Left ventricle myocardium inferior (tissue), 1 donor: ENCODE measurements at places on chromosomes 3 and 15.
A peak's percentile ranks its signal among the peaks of the same experiment; 100 is the strongest.

DNA sequence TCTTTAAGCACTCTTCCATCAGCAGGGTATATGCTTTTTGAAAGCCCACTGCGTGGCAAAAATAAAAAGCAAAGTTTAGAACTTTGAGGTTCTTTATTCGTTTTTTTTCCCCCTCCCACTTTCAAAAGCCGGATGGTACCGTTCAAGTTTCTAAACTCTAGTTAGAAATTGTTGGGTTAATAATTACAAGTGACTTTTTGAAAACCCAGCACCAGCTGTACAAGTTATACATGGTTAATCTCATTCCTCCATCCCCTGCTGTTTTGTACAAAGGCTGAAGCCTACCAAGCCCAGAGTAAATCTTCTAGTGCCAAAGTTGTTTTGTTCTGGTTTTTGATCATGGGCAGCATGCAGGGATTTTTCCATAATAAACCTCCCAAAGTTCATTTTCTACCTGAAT, 48.6 kb downstream of the WDR72 start:
- no peak for DNase-seq

GRCh38 chr15:89157061-89157460, 64.3 kb downstream of the RLBP1 start:
- no peak for DNase-seq

GRCh38 chr15:99335508-99335907, 84.2 kb downstream of the LRRC28 start:
- no peak for DNase-seq

DNA sequence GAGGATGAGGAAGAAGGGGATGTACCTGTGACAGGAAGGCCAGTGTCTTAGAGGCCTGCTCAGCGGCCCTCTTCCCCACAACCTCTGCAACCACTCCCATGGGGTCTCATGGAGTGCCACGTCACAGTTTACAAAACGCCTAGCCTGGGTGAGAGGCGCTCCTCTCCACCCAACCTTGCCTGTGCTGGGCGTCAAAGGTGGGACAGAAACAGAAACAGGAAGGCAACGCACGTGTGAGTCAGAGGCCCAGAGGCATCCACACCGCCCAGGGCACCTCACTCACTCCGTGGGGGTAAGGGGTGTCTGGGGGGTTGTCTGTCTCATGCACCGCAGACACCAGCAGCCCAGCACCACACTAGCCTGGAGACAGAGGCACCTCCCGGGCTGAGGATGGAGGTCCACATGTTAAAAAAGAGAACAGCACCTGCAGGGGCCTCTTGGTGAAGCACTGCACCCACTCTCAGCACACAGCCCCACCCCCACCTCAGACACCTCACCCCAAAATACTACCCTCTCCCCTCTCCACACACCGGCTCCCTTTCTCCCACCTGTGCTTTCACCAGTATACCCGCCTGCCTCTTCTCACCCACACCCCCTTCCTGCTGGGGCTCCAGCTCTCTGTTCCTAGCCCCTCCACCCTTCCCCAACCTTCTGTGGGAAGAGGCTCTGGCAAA, 4.7 kb upstream of the CALML4 start:
- DNase-seq = peak; percentile 4

DNA sequence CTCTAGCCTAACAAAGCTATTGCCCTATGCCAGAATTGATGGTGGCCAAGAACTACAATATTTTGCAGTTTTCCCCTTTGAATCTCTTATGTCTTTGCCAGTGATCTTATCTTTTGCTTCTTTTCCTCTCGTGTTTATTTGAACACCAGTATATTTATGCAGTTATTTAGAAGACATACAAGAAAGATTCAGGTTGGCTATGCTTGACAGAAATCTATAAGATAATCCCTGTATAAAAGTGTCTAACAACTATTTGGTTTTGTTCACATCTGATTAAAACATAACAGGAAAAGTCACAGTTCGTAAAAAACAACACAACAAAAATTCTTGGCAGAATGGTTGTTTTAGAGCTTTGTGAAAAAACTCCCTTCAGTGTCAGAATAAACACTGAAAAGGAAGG, 63.7 kb downstream of the SEMA6D start:
- DNase-seq = no peak

DNA sequence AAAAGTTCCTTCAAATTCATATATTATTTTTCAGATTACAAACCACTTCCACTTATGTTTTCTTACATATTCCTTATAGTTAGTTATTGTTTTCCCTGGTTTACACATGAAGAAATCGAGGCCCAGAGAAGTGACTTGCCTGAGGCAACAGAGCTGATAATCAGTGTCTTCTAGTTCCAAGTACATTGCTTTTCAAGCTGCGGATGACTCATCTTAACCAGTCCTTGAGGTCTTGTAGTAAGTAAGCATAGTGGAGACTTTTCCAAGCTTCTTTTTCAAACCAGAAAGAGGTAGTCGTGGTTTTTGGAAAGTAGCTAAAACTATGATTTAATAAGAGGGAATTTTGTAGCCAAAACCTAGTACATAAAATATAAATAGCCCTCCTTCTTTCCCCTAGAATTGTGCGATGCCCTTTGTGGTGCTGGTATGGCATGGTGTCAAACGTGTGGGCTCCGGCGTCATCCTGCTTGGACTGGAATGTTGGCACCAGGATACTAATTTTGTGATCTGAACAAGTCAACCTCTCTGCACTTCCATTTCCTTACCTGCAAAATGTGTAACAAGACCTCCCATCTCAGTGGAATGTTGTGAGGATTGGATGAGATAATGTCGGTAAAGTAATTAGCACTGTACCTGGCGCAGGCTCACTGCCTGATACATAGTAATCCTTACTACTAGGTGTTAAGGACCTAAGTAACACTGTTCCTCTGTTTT, 19.0 kb upstream of the DLG1 start:
- DNase-seq = no peak

DNA sequence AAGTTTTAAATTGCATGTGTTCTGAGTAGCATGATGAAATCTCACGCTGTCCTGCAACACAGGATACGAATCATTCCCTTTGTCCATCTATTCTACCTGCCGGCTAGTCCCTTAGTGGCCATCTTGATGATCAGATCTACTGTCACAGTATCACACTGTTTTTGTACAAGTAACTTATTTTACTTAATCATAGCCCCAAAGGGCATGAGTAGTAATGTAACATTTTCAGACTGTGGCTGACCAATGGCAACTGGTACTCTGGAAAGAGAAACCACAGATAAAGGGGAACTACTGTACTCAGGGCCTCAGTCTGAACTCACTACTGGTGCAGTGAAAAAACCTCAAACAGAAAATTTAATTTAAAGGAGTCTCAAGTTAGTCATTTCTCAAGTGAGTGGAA, 127.3 kb upstream of the MRPL3 start:
- no peak for DNase-seq

DNA sequence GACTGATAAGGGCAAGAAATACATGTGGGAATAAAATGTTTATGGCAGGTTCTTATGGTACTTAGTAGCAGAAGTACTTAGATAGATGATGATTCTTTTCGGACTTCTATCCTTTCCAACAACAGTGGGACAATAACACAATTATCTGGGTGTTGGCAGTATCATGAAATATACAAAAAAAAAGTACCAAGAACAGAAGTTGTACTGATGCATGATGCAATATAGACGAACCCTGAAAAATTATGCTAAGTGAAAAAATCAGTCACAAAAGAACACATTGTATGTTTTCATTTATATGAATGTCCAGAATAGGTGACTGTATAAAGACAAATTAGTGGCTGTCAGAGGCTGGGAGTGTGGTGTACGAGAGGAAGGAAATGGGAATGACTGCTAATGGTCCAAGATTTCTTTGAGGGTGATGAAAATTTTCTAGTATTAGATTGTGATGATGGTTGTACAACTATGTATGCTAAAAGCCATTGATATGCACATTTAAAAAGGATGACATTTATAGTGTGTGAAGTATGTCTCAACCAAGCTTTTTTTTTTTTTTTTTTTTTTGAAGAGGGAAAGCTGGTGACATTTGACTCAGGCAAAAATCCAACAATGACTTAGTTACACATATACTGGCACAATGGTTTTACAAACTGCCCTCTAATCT, 20.0 kb downstream of the PDE12 start:
- DNase-seq = no peak

- no peak for DNase-seq
These were observed 377.7 kb upstream of the AGTR1 start for GRCh38 chr3:148319960-148320359.

DNA sequence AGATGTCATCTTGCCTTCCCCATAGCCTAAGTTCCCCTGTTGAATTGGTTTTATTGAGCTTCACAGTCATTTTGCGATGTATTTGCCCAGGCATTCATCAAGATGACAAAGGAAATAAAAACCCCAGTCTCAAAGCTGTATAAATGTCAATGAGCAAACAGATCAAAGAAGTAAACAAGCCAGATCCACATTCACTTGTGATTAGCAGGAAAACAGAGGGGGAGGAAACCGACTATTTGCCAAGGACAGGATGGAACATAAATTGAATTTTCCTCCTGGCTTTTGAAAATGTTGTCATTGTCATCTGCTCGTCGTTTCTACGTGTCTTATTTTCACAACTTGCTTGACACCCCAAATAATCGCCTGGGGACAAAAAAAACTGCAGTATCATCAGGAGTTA, 83.5 kb downstream of the SV2B start:
- no peak for DNase-seq

- no peak for DNase-seq
These were observed 44.4 kb downstream of the GAP43 start for GRCh38 chr3:115667738-115668065.

- DNase-seq = no peak
These were observed 20.6 kb downstream of the SMAD3 start for GRCh38 chr15:67085818-67086636.

- no peak for DNase-seq
These were observed 49.4 kb upstream of the FMN1 start for GRCh38 chr15:33243869-33244268.

GRCh38 chr3:148790370-148790769, 37.2 kb upstream of the CPB1 start:
- no peak for DNase-seq

DNA sequence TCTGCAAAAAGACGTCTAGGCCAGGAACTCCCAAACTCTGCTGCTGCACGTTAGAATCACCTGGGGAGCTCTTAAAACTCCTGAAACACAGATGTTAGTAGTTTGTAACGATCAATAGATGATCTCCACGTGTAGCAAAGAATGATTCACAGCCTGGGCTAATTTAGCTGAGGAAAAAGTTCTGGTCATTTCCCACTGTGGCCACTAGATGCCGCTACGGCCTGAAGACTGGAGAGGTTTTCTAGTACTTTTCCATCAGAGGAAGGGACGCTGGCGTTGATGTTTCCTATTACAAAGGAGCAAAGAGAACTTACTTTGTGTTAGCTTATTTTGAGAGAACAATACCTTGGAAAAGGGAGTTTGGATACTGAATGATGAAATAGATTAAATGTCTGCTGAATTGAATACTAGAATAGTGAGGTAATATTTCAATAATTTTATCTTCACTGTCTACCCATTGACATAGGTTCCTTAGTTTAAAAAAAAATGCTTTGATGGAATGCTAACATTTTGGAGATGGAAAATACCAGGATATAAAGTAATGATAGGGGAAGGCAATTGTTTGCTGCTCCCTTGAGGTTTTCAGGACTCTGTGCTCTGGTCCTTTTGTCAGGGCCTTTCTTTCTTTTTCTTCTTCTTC, 159.1 kb downstream of the P3H2 start:
- peak; percentile 63 for DNase-seq

DNA sequence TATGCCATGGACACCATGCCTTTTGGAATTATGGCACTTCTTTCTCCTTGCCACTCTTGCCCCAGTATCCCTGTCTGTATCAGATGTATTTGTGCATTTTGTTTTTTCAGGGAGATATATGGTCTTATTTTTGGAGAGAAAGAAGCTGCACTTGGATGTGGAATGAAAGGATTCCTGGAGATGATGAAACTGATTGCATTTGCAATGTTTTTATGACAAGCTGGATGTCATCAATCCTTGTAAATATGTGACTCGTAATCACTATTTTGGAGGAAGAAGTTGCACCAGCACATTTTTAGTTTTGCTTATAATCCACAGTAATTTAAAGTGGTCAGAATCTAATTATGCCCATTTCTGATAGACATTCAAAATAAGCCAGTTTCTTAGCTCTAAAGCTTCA, 165.0 kb downstream of the NR1D2 start:
- no peak for DNase-seq

DNA sequence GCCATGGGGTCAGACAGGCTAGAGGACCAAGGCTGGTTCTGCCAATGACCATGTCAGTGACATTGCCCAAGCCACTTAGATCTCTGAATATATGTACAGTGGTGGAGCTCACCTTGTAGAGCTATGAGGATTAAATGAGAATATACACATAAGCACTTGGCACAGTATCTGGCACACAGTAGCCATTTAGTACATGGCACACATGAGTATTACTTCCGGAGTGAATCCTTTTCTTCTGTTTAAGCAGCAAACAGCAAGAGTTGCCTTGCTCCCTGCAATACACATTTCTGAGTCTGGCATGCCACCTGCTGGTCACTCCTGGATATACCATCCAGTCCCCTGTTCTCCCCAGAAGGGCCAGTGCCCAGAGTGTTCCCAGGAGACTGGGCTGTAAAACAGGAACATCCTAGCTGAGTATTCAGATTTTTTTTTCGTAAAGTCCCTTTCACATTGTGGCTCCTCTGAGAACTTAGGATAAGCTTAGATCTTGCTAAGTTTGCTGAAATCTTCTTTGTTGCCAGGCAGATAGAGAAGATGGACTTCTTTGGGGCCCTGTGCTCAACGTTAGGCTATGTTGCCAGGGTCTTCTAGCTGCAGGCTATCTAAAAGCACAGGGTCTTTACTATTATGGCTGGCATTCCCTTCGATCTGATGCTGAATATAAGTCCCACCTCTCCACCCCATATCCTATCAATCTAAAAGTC, 203.4 kb downstream of the ADAMTS9 start:
- DNase-seq = peak; percentile 69

- DNase-seq = no peak
These were observed 377.1 kb upstream of the TPM1 start for GRCh38 chr15:62665449-62665848.

GRCh38 chr3:141231952-141232823, 563 bp downstream of the PXYLP1 start:
- DNase-seq = peak; percentile 35

DNA sequence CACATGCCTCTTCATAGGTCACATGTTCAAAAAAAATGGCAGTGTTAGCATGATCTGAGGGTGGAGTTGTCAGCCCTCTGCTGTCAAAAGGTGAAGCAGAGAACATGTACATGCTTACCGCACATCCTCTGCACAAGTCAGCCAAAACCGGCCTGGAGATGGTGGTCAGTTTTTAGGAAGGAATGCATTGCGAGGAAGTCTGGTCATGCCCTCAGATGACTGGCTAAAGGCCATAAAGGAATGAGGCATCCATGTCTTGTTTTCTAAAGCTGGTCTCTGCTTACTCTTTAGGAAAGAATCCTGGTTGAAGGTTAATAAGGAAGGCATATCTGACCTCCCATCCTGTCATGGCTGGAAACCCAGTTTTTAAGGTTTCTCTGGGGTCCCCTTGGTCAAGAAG, 292.0 kb upstream of the CCDC54 start:
- DNase-seq = no peak

GRCh38 chr15:58992181-58992580, 4.7 kb downstream of the RNF111 start:
- DNase-seq = no peak

DNA sequence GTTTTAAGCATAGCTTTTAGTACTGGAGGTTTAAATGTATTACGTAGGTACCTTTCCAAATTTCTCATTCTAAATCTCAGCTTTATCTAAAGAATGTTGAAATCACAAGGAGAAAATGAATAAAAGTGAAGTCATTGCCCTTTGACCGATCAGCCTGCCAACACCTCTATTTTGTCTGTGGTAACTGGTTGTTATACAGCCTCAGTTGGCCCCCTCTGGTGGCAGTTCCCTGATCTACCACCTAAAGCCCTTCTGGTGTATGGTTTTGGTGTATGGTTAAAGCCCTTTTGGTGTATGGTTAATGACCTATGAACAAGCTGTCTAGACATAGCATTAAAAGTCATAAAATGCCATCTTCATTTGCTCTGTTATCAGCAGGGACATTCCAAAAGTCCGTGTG, 378.2 kb upstream of the AZI2 start:
- peak; percentile 27 for DNase-seq
